ENCODE measurements at places on chromosomes 11 and 22.

- DNase-seq: no peak
Measured at GRCh38 chr11:109892321-109892794, 200.8 kb upstream of the ZC3H12C start.

- no peak for DNase-seq
Measured at GRCh38 chr11:20869123-20869522, 199.7 kb downstream of the NELL1 start.

DNA sequence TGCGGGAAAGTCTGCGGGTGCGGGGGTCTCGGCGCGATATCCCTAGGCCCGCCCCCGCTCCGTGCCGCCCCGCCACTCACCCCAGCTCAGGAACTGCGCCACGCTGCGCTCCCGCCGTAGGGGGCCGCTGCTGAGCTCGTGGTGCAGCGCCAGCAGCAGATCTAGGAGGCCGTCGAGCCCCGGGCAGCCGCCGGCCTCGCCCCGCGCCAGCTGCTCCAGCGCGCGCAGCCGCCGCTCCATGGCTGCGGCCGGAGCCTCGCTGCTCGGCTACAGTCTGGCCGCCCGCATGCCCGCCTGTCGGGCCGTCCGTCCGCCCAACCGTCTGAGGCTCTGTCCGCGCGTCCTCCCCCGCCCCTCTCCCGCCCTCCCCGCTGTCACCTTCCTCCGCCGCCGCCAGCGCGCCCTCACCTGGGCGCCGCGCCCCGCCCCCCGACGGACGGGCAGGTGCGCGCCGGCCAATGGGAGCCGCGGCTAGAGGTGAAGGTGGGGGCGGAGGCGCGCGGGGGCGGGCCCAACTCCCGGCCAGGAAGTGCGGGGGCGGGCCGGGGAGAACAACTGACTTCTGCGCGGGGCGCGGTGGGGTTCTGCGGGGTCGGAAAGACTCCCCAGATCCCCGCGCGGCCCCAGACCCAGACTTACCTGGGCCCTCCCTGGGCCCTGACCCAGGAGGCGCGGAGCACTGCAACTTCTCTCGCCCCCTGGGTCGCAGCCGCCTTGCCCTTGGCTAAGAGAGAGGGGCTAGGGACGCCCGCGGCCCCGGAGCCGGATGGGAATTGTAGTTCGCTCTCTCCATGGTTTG, at the start of gene CDC42BPG:
TSS of gene CDC42BPG (minus strand) at position 324 of the 799 bp plus-strand sequence. CDS start at position 240, 84 bp downstream.
- no peak for DNase-seq

DNA sequence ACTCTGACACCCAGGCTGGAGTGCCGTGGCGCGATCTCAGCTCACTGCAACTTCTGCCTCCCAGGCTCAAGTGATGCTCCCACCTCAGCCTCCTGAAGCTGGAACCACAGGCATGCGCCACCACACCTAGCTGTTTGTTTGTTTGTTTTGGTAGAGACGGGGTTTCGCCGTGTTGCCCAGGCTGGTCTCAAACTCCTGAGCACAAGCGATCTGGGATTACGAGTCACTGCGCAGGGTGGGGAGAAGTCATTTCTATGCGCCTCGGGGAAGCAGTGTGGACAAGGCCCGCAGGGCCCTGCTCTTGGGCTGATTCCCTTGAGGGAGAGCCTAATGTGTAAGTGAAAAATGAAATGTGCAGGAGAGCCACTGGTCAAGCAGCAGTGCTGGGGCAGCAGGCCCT, 19.6 kb upstream of the SEPTIN5 start:
- DNase-seq: no peak

DNA sequence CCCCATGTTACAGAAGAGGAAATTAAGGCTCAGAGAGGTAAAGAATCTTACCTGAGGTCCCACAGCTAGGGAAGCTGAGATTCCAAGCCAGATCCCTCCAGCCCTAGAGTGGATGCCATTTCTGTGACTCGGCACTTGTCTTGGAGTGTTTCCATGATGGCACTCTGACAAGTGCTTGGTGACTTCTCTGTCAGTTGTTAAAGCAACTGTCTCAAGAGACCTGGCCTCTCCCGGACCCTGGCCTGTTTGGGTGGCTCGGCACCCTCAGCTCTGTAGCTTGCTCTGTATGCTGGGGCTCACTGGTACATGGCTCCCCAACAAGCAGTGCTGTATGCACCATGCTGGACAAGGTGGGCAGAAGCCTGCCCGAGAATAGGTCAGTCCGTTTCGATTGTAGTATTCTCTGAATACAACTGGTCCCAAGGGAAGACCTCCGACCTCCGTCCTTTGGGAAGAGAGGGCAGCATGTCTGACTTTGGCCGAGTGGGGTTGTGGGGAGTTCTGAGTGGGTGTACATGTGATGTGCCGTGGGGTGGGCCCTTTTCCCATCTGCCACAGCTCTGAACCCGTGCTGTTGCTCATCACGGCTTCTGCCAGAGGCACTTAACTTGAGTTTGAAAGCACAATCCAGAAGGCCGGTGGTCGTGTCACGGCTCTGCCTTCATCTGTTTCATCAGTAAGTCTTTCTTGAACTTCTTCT, 12.4 kb downstream of the ACO2 start:
- no peak for DNase-seq

DNA sequence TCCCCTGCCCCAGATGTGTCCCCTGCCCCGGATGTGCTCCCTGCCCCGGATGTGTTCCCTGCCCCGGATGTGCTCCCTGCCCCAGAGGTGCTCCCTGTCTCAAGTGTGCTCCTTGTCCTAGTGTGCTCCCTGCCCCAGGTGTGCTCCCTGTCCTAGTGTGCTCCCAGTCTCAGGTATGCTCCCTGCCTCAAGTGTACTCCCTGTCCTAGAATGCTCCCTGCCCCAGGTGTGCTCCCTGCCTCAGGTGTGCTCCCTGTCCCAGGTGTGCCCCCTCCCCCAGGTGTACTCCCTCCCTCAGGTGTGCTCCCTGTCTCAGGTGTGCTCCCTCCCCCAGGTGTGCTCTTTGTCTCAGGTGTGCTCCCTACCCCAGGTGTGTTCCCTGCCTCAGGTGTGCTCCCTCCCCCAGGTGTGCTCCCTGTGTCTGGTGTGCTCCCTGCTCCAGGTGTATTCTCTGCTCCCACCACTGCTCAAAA, 48.7 kb upstream of the RASD2 start:
- no peak for DNase-seq

All from putamen (tissue), 1 donor.